ENCODE measurements at places on chromosomes 12 and 14.

DNA sequence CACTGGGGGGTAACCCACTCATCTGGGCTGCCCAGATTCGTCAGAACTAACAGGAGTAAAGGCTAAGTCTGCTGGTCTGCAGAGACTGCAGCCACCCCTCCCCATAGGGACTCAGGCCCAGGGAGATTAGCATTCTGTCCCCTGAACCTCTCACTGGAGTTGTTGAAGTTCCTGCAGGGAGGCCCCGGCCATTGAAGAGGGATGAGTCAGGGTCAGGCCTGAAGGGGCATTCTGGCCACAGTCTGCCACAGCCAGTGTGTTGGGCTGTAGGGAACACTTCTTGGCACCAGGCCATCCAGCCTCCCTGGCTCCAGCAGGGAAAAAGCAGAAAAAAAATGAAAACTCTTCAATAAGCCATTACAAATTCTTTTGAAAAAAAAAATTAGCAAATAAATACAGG is 35.3 kb downstream of the KLRK1 start:
- DNase-seq, result no peak

GRCh38 chr12:118402251-118402650 is 25.9 kb downstream of the SUDS3 start:
- no peak for DNase-seq

DNA sequence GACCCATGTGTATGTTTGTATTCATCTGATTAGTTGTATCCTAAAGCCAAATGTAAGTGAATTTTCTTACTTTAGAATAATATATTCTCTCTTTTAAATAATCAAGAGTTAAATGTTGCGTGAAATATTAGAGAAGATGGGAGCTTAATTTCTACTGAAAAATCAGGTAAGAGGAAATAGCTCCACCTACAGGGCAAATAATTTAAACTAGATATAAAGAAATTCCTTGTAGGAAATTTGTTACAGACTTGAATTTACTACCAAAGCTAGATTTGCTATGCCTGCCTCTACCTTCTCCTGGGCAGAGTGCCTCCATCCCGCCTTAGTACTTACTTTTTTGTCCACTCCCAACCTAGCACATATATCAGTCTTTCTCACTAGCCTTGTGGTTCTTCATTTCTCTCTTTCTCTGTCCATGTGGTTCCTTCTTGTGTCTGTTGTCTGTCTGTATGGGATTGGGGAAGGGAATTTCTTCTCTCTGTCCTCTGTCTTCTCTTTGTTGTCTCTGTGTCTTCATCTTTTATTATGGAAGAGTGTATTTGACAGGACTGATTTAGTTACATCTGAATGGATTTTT is 44.7 kb downstream of the PALS1 start:
- DNase-seq, result no peak

- DNase-seq, result no peak
These were observed 2.8 kb downstream of the ETFBKMT start for GRCh38 chr12:31662176-31662849.

DNA sequence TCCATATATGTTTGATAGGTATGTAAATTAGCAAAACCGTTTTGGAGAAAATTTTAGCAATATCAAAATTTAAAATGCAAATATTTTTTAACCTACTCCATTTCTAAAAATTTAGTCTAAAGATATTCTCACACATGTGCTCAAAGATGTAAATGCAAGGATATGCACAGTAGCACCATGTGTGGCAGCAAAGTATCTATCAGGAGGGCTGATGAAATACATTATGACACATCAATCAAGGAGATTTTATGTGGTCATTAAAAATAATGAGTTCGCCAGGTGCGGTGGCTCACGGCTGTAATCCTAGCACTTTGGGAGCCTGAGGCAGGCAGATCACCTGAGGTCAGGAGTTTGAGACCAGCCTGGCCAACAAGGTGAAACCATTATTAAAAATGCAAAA is 8.0 kb upstream of the C1R start:
- no peak for DNase-seq

- no peak for DNase-seq
These were observed 532 bp downstream of the FKBP11 start for GRCh38 chr12:48924617-48925303.

- DNase-seq, result no peak
These were observed 1.1 kb upstream of the PPP1R13B start for GRCh38 chr14:103848175-103849077.

DNA sequence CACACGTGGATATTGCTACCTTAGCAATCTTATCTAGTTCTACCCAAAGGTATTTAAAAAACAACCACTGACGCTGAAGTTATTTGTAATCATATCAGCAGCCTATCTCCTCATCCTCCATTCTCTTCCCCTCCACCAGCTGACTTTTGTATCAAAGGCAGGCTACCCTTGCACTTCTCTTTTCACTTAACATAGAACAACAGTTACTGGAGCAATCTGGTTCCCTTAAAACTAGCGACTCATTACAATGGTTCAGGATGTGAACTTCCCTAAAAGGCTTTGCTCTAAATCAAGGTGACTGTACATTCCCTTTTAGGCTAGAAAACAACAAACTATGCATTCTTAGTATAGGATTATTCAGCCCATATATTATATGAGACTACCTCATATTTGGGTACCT is 404.7 kb downstream of the APAF1 start:
- no peak for DNase-seq

DNA sequence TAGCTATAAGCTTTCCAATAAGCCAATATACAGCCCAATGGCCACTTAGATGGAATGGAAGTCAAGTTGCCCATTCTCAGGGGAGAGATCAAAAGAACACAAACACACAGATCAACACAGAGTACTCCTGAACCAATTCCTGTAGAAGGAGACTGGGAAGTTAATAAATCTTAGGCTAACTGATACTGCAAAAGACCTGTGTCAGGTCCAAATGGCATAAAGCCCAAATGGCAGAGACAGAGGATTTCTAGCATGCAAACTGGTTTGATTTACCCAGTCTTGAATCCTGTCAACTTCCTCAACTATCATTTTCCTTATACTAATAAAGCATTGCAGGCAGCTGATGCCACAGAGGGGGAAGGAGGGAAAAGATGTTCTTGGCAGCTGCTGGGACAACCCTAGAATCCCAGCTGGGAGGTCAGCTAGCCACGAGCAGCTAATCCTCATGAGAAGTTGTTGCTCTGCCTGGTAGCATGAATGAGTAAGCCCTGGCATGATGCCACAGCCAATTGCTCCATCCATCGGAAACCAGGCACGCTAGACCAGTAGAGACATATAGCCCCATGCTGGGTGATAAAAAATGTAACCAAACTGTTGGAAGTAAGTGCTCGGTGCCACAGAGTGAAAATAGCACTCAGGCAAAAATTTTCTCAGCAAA is 26.2 kb downstream of the ANG start:
- DNase-seq, result no peak

DNA sequence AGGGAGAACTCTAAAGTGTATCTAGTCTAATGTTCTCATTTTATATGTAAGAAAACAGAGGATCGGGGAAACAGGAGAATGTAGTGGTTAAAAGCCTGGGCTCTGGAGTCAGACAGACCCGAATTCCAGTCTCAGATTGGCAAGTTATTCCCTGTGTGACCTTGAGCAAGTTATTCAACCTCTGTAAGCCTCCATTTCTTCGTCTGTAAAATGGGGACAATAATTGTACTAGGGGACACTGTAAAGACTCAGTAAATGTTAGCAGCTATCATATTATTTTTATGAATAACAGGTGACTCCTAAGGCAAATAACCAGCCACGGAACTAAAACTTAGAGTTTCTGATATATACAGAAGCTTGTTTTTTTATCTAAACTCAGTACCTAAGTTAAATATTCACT is 152.1 kb downstream of the APAF1 start:
- no peak for DNase-seq

DNA sequence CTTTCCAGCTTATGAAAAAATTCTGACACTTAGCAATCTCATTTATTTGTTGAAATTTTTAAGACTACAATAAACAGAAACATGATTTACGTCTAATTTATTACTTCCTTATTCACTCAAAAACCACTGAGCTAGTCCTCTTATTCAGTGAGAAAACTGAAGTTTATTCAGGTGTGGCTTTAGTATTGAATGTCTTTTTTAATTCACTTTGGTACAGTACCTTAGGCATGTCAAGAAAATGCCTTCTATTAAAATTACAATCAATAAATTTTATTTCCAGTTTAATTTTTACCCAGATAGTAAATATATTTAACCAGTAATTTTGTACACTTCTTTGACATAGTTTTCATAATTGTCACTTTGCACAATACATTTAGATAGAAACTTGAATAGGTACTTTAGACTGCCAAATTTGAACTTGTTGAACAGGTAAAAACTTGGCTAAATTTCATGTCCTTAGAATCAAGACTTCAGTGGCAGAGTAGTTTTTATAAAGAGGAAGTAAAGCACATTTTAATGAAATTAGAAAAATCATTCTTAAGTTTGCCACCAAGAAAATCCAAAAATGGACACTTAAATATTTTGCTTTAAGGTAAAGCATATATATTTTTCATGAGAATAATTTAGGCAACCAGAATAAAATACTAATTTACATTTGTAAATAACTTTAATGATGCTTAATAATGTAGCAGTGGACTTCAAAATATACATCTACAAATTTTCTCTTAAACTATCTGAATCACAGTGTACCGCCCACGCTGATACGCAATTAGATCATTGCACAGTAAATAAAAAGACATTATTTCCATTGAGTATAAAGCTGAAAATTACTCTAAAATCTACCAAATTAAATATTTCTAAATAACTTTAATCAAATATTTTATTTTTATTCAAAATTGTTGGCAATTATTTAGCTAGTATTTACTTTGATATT is 159.1 kb downstream of the RASSF9 start:
- no peak for DNase-seq

DNA sequence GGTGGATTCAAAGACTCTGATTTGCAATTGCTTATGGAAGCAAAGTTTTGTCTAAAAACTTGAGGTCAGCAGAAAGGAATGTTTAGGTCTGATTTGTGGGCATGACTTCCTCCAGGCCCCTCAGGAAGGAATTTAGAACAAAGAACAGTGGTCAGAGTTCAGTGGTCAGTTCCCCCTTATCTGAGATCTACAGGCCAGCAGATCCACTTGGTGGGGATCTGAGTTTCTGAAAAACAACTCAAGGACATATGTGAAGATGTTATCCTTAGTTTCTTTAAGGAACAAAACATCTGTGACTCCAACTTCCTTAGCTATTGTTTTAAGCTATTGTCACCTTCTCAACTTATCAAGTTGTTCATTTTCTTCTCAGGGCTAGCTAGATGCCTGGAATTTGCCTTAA is 28.0 kb upstream of the NAA30 start:
- peak; percentile 41 for DNase-seq

GRCh38 chr14:37197421-37198272 is at the start of gene MIPOL1:
Gene MIPOL1, plus strand, starts transcription at chr14:37197937. Its CDS starts 49,952 bp downstream, at chr14:37247889.
- peak; percentile 61 for DNase-seq

GRCh38 chr12:52873832-52874572 is 25.2 kb upstream of the KRT78 start:
- DNase-seq, result peak; percentile 61

Measured in kidney epithelial cell (primary cell).